ENCODE measurements at places on chromosomes 16 and 17.

GRCh38 chr16:56625943-56626654 lies 518 bp downstream of the MT1E start:
- DNase-seq = no peak

DNA sequence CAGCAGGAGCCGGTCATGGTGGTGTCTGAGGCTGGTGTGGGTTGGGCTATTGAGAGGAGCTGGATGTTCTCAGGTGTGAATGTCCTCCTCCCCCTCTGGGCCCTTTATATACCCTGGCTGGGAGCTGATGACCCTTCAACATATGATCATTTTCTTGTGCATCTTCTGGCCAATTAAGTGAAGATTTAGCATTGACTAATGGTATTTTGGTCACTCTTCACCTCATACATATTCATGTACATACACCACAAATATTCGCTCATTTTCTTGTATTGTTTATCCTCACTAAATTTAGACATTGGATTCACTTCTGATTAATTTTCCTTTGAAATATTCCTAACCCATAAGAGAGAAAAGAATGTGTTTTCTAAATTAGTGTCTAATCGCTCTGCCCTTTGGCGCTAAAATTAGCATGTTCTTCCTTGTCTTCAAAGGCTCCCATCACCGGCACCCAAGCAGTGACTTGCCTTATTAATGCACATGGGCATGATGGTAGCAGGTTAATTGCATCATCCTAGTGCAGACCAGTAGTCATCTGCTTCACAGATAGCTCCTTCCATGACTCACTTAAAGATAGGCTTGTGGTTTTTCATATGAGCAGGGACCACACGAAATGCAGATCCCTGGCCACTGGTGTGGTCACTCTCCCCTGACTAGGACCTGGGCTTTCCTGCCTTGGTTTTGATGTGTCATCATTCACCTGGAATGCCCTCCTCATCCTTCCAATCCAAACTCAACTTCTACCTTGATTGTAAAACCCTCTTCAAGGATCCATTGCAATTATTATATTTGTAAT lies at the start of gene KRTAP2-4:
KRTAP2-4 (minus strand) TSS at position 51 of the 796 bp plus-strand sequence; CDS start at position 17, 34 bp downstream.
- DNase-seq = no peak

- DNase-seq = no peak
Observed at GRCh38 chr16:69056421-69056820, 49.0 kb upstream of the HAS3 start.

DNA sequence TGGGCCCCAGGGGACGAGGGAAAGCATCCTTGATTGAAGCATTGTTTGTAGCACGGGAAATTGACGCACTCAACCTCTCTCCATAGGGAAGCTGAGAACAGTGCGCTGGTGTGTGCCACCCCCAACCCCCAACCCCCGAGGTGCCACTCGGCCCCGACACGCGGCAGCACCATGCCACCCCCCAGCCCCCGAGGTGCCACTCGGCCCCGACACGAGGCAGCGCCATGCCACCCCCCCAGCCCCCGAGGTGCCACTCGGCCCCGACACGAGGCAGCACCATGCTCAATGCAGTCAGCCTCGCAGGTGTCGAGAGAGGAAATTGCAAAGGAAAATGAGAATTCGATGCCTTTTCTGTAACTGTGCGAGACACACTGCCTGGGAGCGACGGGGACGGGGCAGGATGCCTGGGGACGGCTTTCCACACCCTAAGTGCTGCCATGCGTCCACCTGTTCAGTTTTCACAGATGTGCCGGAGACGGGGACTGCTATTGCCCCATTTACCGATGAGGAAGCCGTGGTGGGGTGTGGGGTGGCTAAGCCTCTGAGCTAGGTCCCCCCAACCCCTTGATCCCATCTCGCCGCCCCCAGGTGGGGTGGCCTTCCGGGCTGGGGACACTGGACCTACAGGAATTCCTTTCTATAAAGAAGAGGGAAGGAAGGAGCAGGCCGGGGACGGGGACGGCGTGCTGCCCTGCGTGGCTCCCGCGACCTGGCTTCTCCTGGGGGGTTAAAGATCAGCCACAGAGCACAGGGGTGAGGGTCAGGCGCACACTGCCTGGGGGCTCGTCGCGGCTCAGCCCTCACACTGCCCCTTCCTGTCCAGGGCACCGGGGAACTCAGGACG lies 9.8 kb downstream of the CBFA2T3 start:
- DNase-seq = no peak

DNA sequence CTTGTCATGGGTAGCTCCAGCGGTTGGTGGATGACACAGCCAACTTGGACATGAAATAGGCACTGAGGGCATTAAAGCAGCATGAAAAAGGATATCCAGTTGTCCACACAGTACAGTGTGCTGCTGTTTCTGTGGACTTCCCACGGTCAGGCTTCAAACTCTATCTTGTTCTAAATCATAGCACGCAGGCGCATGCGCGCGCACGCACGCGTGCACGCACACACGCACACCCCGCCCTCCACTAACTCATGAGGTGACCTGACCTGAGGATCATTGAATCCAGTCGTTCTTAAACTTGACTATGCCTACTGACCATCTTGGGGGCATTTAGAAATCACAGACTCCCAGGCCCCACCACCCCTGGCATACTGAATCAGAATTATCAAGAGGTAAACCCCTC lies 361.4 kb downstream of the CA10 start:
- DNase-seq = no peak

GRCh38 chr16:87841340-87842208 lies 27.7 kb downstream of the SLC7A5 start:
- no peak for DNase-seq

Data from AG09319 (cell line).